ENCODE measurements at places on chromosomes 5 and 9. TPM values are rescaled to one million over a fixed set of nuclear protein-coding genes. Genes with fewer than 3 reads are reported as not detected.

The FNIP1 gene
- 88.6 TPM for total RNA-seq

The WWC1 gene
- 0.33 TPM for total RNA-seq

The ADRA1B gene
- under 0.01 TPM for total RNA-seq

The MYOZ3 gene
- total RNA-seq, result not detected

The PCDHA8 gene
- 0.12 TPM for total RNA-seq

The GOLM1 gene
- total RNA-seq, result 123 TPM

The PTGES2 gene
- 55.0 TPM for total RNA-seq

The GADD45G gene
- total RNA-seq, result 0.66 TPM

The PCDHGA6 gene
- total RNA-seq, result 3.2 TPM

The SCGB3A1 gene
- not detected for total RNA-seq

The HRH2 gene
- not detected for total RNA-seq

The MSH3 gene
- total RNA-seq, result 16.0 TPM

The PALM2AKAP2 gene
- total RNA-seq, result 20.4 TPM

The PCDHB14 gene
- 0.11 TPM for total RNA-seq

The SMIM33 gene
- not detected for total RNA-seq

The PCYOX1L gene
- total RNA-seq, result 9.7 TPM

The CDH18 gene
- 4.3 TPM for total RNA-seq

The GPR151 gene
- not detected for total RNA-seq

The GFPT2 gene
- 24.2 TPM for total RNA-seq

The KIF27 gene
- total RNA-seq, result 4.3 TPM

The GPR21 gene
- 1.5 TPM for total RNA-seq

The MEIKIN gene
- total RNA-seq, result not detected

The EQTN gene
- not detected for total RNA-seq

The PRRX2 gene
- 2.0 TPM for total RNA-seq

The DIRAS2 gene
- total RNA-seq, result 1.4 TPM

The ZNF462 gene
- 14.7 TPM for total RNA-seq

The QRFP gene
- not detected for total RNA-seq

The TCF7 gene
- total RNA-seq, result 0.37 TPM

The EFNA5 gene
- 0.75 TPM for total RNA-seq

The OLFM1 gene
- 4.0 TPM for total RNA-seq

The BTNL3 gene
- total RNA-seq, result not detected

The CHSY3 gene
- 5.5 TPM for total RNA-seq

The PCDHA12 gene
- 0.11 TPM for total RNA-seq

The CAVIN4 gene
- 1.6 TPM for total RNA-seq

The SLCO6A1 gene
- total RNA-seq, result not detected

The PCDHB5 gene
- 0.50 TPM for total RNA-seq

The CARTPT gene
- total RNA-seq, result not detected

The C5orf47 gene
- total RNA-seq, result 0.12 TPM

The NEURL1B gene
- total RNA-seq, result 11.4 TPM

The MAMDC4 gene
- 3.1 TPM for total RNA-seq

The THG1L gene
- total RNA-seq, result 32.0 TPM

The WNK2 gene
- total RNA-seq, result 0.11 TPM

The ZMAT2 gene
- 61.1 TPM for total RNA-seq

The OR1J2 gene
- total RNA-seq, result not detected

The RNF180 gene
- total RNA-seq, result 3.4 TPM

The LRRC14B gene
- not detected for total RNA-seq

The CDC20B gene
- total RNA-seq, result 0.22 TPM

The SELENOP gene
- 63.2 TPM for total RNA-seq

The RALGPS1 gene
- total RNA-seq, result 5.0 TPM

The RNF183 gene
- total RNA-seq, result 0.37 TPM

The FGD3 gene
- not detected for total RNA-seq

The CCNJL gene
- total RNA-seq, result 0.12 TPM

The SLC1A1 gene
- total RNA-seq, result 15.7 TPM

The PTBP3 gene
- 17.7 TPM for total RNA-seq

The TMEM232 gene
- 2.0 TPM for total RNA-seq

The FOXD4L6 gene
- total RNA-seq, result 0.11 TPM

The TNFAIP8 gene
- total RNA-seq, result 21.9 TPM

The FOXI1 gene
- total RNA-seq, result not detected

The TEX10 gene
- 44.5 TPM for total RNA-seq

Data from uterine smooth muscle cell (primary cell).